Iris pigment epithelial cell (primary cell): ENCODE measurements at places on chromosomes 6 and 20.

GRCh38 chr20:46666818-46667515 lies 15.7 kb upstream of the SLC13A3 start:
- no peak for DNase-seq

DNA sequence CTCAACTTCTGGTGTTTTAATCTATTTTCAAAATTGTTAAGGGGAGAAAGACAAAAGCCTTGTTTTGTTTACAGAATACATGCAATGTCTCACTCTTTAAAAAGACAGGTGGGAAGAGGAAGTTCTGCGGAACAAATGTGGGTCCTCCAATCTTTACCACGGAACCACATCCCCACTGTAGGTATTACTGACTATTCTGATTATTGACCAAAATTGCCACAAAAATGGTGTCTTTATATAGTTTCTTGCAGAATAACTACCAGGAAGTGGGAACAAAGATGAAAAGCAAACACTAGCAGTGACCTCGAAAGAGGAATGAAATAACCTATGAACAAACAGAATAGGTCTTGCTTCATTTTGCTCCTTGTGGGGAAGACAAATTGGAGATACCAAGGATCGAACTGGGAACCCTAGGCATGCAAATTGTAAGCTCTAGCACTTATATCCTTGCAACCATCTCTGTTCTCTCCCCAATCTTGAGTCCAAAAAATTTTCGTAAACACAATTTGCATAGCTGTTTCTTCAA lies 106.7 kb downstream of the GPX5 start:
- no peak for DNase-seq

- no peak for DNase-seq
These were observed 156.1 kb downstream of the ADAT2 start for GRCh38 chr6:143294265-143294860.

- DNase-seq = peak; percentile 49
These were observed 8.9 kb upstream of the IGF2R start for GRCh38 chr6:159959976-159960384.

GRCh38 chr20:50408526-50409364 lies 101.4 kb upstream of the PTPN1 start:
- DNase-seq = no peak

DNA sequence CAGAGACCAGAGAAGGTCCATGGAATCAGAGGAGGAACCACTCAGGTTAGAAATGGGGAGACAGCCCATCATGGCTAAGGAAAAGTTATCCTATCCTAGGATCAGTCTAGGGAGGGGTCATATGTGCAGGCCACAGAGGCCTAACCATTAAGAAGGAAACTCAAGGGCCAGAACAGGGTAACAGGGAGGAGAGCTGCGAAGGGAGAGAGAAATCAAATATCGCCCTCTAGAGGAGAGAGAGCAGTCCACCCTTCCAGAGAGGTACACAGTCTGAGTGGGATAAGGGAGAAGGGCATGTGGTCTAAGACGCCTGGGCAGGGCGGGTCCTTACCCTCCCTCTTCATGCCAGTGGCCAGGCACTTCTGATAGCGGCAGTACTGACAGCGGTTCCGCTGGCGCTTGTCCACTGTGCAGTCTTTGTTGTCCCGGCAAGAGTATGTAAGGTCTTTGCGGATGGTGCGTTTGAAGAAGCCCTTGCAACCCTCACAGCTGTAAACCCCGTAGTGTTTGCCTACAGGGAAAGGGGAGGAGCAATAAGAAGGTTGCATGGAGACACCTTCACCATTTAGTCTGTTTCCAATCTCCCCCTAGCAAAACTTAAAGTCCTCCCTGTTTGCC lies 2.9 kb downstream of the RXRB start:
- DNase-seq = peak; percentile 63

DNA sequence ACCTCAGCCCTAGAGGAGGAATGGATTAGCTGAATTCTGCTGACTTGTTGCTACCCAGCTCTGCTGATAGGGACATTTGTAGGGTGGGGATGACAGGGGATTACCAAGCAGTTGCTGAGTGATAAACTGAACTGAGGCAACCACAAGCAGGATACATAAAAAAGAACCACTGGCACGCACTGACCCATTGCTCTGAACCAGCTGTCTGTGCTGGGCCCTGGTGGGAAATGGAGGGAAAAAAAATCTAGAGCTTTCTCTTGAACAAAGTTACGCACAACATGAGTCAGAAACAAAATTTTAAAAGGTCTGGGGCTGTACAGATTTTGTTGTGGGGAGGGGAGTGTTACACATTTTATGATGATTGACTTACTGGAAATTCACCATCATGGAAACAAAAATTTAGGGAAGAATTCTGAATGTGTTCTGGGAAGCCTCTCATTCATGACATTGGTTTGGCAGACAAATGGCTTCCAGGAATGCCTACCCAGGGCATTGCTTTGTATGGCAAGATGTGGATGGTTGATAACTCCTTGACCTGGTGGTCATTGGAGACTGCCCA lies 37.7 kb downstream of the FOXO3 start:
- peak; percentile 70 for DNase-seq

DNA sequence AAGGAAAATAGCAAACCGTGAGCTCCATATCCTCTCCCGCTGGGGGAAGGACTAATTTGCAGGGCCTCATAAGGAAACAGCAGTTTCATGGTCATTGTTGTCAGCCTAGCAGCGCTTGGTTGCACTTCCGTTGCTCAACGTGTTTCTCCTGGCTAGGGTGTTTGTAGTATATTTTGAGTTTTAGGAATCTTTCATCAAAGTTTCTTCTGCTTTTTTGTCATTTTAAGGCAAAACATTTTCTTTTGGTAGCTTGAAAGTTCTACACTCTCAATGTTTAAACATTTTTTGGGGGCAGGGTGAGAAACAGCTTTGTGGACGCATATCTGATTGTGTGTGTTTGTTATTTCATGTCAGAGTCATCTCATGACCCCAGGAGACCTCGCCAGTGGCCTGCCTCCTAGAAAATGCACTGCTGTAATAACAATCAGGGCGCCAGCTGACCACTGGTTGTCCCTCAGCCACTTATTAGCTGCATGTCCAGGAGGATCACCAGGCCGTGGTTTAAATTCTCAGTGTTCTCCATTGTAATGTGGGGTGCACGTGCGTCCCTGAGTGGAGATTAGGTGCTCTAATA lies 20.6 kb downstream of the JARID2 start:
- no peak for DNase-seq

DNA sequence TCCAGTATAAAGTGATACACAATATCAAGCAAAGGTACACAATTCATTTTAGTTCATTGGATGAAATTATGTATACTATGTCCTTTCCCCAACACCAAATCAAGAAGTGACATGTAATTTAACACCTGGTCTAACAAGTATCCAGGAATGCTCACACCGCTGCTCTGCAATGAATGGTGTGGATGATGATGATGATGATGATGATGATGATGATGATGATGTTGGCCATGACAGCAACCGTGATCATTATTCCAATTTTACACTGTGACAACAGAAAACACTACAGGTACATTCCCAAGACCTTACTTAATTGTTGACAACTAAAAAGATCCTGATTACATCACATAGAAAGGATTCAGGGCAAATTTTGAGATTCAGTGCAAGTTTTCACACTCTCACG lies 622.0 kb downstream of the PHF3 start:
- DNase-seq = no peak

DNA sequence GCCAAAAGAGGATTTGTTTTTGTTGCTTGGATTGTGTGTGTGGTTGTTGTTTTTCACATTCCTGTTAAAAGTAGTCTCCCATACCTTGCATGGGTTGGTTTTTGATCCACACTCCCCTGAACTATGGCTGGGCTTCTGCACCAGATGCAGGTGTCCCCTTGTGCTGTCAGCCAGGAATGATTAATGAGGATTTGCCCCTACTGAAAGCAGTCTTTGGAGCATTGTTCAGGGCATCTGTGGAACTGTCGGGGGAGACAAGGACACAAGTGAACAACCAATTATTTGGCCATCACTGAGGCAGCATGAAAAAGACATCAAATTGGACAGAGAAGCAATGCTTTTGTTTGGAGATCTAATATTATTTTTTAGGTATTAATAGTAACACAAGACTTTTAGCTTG lies 373.2 kb upstream of the MMS22L start:
- no peak for DNase-seq

- DNase-seq = no peak
These were observed 68.1 kb downstream of the HFE start for GRCh38 chr6:26155061-26155930.

- DNase-seq = peak; percentile 38
These were observed 994.4 kb downstream of the EYS start for GRCh38 chr6:64712606-64713005.

DNA sequence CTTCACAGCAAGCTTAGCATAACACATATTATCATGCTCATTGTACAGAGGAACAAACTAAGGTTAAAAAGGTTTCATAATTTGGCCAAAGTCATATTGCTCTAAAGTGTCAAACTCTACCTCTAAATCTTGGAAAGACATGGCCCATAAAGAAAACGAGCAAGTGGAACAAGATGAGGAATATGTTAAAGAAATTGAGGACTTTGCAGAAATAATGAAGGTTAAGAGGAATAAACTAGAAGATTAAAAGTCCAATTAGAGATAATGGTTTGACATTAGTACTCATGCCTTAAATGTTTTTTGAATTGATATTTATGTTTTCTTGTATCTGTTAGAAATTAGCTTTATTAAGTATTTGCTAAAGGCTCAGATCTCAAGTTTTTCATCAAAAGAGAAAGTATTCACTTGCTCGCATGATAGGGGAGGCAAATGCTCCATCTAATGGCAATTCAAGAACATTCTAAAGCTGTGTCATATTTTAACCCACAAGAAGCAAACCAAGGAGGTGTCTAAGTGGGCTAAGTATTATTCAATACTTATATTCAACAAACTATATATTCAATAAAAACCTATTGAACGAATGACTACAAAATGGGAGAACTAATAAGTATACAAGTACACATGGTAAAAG lies 192.9 kb upstream of the SPTLC3 start:
- no peak for DNase-seq

DNA sequence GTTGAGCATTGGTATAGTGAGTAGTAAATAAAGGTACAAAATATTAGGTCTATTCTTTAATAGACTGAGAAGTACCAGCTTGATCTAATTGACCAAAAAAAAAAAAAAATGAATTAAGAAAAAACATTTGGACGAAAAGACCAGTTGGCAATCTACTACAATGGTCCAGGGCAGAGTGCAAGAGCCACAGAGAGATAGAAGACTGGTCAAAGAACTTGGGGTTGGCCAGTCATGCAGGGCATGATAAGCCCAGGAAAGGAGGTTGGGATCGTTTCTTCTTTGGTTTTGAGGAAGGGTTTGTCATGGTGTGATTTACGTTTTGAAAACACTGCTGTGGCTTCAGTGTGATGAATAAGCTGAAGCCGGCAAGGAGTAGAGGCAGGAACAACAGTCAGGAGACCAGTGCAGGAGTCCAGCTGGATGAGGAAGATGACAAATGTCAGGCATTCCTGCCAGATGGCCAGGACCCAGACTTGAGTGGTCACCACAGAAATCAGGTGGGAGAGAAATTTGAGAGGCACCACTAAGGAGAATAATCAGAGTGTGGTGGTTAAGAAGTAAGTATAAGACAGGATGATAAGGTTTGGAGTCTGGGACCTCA lies 14.0 kb downstream of the SMLR1 start:
- no peak for DNase-seq

GRCh38 chr6:70725817-70726415 lies 58.2 kb downstream of the SMAP1 start:
- DNase-seq = peak; percentile 58

- no peak for DNase-seq
These were observed 218.2 kb downstream of the C6orf118 start for GRCh38 chr6:165091121-165091785.

- peak; percentile 61 for DNase-seq
These were observed 112.8 kb upstream of the JARID2 start for GRCh38 chr6:15132854-15133670.

DNA sequence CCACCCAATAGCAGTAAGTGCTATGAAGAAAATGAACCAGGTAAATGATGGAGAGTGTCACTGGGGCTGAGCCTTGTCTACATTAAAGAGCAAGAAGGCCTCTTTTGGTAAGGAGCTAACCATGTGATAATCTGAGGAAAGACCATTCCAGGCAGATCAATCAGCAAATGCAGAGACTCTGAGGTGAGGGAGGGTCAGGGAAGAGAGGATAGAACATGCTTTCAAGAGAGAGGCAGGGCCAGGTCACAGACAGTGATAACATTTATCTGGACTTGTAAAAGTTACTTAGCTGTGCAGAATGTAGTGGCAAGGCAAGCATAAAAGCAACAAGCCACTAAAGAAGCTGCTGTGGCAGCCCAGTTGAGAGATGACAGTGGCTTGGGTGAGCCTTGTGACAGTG lies 197.3 kb downstream of the TASP1 start:
- DNase-seq = no peak

- no peak for DNase-seq
These were observed 956.1 kb downstream of the PHF3 start for GRCh38 chr6:64591676-64592036.

- no peak for DNase-seq
These were observed 135.2 kb upstream of the PREP start for GRCh38 chr6:105537981-105538578.

DNA sequence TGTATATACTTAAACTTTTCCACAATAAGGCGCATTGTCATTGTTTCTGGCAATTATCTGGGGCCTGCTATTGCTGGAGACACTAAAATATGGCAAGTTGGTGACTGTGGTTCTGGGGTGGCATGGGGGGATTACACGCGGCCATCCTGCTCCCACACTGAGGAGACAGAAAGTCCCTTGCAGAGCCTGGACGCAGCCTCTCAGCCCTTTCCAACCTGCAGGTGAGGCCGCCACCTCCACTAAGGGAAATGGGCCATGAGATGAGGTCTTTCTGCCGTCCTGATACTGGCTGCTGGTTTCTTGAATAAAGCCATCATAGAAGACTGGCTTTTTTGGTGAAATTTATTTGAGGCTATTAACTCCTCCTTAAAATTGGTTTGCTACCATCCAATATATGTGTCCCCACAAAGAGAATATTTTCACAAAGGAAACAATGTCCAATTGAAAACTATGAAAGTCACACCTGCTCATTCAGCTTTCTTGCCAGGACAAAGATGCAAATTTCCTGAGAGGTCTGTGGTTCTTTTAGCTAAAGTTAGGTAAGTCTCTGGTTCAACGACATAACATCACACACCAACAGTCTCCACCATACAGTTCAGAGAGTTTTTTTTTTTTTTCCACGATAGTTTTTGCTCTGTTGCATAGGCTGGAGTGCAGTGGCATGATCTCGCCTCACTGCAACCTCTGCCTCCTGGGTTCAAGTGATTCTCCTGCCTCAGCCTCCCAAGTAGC lies 13.0 kb downstream of the TXNDC5 start:
- DNase-seq = no peak

GRCh38 chr6:82397962-82398692 lies 34.5 kb downstream of the TPBG start:
- peak; percentile 89 for DNase-seq

DNA sequence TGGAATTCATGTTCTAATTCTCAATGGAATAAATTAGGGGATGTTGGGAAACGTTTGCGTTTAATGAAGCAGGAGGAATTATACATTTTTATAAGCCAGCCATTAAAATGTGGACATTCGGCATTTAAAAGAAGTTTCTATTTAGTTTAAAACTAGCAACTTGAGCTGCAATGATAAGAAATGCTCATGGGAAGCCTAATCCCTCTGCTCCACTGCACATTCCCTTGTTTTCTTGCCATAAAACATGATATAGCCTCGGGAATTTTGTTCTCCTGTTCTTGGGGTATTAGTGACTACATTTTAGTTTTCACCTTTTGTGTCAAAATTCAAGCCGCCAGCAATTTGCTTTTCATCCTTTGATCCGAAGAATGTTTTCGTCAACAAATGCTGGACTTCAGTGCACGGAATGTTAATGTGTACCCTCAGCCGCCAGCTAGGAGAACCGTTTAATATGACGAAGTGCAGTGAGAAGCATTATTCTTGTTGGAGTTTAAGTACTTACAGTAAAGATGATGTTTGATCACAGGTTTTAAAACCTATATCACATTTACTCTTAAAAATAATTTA lies 137.9 kb downstream of the HIVEP1 start:
- DNase-seq = no peak
